ENCODE measurements at places on chromosomes 2 and 18.

DNA sequence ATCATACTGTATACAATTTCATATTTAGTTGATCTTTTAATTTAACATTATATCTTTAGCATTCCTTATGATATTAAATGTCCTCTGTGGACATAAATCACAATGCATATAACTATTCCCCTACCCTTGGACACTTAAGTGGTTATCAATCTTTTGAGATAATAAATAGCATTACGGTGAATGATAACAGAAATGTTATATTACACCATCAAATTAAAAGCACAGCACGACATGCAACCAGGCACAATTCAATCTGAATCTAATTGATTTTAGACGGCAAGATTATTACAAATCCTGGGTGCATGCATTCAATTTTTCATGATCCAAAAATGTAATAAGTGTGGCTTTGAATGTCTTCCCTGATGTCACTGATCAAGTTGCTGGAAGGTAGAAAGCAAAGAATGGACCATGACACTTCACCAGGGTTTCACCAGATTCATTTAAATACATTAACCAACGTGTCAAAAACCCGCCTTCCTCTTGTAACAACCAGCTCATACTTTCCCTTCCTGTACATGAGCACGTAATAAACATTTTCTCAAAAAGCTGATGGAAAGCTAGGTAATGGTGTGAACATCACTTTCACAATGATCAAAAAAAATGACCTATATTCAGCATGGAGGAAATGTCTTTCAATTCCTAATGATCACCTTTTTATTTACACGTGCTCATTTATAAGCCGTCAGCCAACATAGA lies 513.7 kb upstream of the ID2 start:
- no peak for DNase-seq

- DNase-seq = no peak
These were observed 2.7 kb downstream of the ZAP70 start for GRCh38 chr2:97715951-97716694.

- DNase-seq = no peak
These were observed 103.6 kb upstream of the TMEM200C start for GRCh38 chr18:5998907-5999306.

- DNase-seq = no peak
These were observed 81.1 kb downstream of the LPIN1 start for GRCh38 chr2:11827547-11827946.

DNA sequence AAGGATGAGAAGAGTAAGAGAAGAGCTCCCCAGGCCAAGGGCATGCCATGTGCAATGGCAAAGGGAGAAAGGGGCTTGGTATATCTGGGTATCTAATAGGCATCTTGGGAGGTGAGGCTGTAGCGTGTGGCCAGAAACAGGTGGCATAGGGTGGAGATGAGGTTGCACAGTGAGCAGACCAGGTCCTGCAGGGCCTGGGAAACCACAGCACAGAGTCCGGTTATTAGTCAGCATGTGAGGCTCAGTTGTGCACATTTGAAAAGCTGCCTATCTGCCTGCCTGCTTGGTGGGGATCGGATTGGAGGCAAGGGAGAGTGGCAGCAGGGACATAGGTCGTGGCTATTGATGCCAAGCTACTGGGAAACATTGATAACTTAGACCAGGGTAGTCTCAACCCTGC lies 190.6 kb downstream of the TPGS2 start:
- no peak for DNase-seq
